ENCODE measurements at places on chromosomes 1 and 21.

DNA sequence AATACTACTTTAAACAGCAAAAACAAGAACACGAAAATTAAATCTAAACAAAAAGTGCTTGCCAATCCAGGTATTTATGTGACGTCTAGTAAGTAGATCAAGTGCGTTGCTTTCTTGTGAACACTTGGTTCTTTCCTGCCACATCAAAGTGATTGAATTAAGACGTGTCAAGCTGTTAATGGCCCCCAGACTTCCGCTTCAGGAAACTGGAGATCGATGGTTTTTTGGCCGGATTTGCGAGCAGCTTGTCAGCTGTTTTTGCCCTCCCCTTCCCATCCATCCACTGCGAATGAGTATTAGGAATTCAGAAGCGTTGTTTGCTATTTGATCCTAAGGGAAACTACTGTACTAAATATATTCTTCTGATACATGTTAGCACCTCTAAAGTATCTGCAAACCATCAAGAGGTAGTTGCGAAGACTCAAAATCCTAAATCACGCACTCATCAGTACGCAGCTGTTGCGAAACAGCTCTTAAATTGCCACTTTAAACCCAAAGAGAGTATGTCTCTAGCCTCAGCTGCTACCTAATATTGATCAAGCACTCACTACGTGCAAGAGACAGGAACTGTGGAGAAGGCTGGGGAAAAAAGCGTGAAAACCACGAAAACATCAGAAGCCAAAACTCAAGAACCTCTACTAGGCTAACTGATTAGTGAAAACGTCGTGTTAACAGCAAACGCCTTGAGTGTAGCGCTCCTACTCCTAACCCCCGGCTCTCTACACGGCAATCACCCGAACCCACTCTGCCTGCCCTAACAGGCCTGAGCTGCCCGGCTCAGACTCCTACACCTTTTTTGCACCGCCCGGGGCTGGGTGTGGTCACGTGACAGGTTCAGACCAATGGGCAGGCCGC is 473 bp upstream of the BRDT start:
- DNase-seq: no peak

DNA sequence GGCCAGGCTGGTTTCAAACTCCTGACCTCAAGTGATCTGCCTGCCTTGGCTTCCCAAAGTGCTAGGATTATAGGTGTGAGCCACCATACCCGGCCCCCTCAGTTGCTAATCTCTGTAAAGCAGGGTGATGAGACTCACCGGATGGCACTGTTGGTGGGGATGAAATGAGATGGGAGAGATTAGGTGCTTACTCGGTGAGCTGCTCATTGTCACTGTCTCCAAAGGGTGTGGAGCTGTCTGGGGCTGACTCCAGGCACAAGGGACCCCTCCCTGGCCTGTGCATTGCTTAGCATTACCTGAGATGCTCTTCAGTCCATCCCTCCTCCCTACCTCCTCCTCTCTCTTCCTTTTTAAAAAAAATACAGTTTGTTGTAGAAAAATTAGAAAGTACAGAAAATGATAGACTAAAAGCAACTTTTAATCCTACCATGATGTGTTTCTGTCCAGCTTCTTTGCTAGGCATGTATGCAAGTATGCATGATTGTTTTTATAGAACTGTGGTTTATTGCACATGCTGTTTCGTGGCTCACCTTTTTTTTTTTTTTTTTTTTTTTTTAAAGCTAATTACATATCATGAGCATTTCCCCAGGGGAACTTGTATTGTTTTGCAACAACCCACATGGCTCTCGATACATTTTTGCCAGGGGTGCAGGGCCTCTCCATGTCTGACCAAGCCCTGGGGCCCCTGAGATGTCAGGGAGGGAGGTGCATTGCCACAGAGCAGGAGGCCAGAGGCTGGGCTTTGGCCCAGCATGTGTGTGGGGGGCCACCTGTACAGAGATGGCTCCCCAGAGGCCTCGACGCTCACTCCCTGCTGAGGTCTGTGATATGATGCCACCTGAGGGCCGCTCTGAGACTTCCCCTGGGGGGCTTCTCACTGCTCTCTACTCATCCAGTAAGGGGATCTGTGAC is 55.4 kb downstream of the ARHGEF10L start:
- no peak for DNase-seq

DNA sequence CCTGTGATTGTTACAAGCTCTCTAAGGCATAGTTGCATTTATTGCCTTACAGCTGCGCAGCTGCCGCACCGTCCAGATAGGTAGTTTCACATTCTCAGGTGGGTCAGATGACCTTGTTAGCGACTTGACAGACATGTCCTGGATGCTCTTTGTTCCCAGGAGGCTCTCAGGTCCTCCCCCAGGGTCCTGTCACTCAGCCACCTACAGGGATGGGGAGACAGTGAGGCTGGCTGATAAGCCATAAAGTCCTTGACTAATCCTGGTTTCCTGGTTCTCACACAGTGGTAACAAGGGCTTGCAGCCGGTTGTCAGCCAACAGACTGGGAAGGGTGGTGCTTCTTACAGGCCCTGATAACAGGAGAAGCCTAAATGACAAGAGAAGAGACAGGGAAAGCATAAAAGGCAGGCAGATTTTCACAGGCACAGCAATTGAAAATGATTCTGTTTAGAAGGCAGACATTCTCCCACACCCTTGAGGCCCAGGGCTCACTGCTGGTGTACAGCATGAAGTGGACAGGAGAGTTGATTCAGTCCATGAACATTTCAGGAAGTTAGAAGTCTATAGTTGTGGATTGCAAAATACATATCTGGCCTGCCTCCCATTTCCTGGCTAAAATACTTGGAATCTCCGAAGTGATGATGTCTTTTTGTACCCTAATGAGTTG is 2.9 kb downstream of the ARF1 start:
- no peak for DNase-seq

DNA sequence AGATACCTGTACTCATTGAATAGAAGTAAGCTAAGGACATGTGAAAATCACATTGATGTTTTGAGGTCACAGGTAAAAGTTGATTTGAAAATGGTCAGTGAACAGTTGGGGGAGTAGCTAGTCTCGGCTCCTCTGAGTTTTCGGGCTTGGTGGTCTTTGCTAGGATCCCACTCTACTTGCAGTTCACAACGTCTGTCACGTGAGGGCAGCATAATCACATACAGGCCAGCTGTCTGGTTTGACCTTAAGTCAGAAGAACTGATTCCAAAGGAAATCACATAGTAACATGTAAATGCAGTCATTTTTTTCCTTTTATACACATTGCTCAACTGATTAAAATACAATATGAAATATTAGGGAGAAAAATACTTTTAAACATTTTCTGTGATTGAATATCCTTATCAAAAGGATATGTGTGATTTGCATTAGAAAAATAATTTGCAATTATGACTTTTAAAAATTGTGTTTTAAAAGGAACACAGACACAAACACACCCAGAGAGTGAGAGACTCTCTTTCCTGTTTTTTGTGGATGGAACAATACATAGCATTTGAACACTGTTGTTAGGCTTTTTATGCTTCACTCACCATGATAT is 21.8 kb upstream of the PDC start:
- no peak for DNase-seq

GRCh38 chr21:36656138-36656537 is 42.8 kb upstream of the SIM2 start:
- no peak for DNase-seq

GRCh38 chr1:162026881-162027280 is 3.2 kb upstream of the OLFML2B start:
- DNase-seq: no peak

- no peak for DNase-seq
Observed at GRCh38 chr1:110874324-110875215, 1.6 kb downstream of the CD53 start.

DNA sequence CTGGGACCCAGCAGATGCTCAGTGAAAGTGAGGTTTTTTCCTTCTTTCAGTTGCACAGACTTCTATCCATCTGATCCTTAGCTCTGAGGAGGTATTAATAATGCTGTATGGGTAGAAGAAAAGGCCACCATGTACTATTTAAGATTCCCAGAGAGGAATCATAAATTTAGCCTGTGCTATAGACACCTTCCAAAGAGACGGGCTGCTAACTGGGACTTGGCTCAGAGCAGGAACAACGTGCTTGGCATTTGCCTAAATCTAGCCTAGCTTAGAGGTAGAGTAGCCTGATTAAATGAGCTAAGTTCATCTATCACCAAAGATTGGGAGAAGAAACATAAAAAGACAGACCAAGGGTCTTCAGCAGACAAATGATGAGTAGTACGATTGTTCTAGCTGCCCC is 176.9 kb upstream of the BEND5 start:
- no peak for DNase-seq

DNA sequence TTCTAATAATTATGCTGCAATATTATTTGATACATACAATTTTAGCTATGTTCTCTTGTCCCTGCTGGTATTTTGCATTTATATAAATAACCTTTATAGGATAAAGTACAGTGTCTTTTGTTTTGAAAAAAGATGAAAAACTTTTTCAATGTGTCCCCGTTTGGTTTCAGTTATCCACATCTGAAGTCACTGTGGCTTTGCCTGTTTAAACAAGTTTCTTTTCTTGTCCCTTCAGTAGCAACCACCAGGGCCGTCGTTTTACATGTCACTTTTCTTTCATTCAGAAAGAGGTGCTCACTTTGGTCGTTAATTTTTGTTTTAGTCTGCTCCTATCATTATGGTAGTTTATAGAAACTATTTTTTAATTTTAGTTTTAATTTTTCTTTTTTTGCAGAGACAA is 41.4 kb downstream of the RABGAP1L start:
- DNase-seq: no peak

- DNase-seq: no peak
Observed at GRCh38 chr1:14625572-14625971, 27.1 kb downstream of the KAZN start.

- DNase-seq: peak; percentile 9
Observed at GRCh38 chr1:204041232-204041767, 31.6 kb upstream of the SOX13 start.

GRCh38 chr1:39890273-39890672 is 7.0 kb upstream of the TRIT1 start:
- no peak for DNase-seq

GRCh38 chr1:15276691-15277446 is 29.8 kb downstream of the FHAD1 start:
- no peak for DNase-seq

DNA sequence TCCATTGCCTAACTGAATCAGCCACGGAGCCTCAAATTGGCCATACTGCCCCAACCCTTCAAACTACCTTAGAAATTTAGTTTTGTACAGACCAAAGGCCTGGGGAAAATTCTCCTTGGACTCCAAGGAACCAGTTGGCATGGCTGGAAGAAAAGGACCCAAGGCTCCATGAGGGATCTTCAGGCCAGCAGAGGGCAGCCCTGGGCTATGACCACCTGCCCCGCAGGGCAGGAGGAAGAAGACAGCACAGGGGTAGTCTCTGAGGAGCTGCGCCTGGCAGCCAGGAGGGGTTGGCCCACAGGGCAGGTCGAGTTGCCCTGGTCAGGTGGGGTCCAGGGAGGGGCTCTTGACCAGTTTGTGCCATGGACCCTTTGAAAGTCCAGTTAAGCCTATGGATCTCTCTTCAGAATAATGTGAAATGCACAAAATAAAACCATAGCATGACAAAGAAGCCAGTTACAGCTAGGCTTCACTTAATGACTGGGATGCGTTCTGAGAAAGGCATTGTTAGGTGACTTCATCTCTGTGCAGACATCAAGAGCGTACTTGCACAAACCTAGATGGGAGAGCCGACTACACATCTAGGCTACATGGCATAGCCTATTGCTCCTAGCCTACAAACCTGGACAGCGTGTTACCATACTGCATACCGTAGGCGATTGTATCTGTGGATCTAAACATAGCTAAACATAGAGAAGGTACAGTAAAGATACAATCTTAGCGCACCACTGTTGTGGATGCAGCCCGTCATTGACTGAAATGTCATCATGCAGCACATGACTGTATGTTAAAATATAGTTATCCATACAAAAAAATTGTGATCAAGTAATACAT is 26.1 kb downstream of the CACNA1S start:
- no peak for DNase-seq

- DNase-seq: no peak
Observed at GRCh38 chr21:37907076-37907475, 9.2 kb downstream of the KCNJ6 start.

DNA sequence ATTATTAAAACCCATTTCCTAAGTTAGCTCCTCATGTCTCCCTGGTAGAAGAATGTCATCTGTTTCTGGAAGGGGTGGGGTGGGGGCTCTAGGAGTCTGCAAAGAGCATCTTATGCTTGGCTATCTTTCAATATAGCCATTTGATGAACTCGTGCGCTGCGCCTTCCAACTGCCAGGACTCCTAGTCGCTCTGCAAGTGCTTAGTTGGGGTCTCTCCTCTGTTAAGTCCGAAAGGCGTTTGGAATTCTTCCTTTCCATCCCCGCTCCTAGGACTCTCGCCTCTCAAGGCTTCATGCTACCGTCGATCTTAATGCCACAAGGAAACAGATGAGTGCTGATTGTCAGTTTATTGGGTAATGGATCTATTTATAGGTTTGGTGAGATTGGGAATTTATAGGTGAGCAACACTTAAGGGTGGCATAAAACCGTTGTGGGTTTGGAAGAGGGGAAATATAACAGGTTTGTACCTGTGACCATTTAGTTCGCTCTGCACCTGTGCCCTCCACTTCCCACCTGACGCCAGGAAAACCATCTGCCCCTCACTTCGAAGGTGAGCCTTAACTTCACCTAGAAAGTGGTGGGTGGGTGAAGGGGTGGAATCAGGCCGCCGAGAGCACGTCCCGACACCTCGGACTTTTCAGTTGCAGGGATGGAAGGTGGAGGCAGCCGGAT is 1.1 kb downstream of the KCNH1 start:
- DNase-seq: no peak

- no peak for DNase-seq
Observed at GRCh38 chr1:3594706-3595377, 16.5 kb downstream of the MEGF6 start.

DNA sequence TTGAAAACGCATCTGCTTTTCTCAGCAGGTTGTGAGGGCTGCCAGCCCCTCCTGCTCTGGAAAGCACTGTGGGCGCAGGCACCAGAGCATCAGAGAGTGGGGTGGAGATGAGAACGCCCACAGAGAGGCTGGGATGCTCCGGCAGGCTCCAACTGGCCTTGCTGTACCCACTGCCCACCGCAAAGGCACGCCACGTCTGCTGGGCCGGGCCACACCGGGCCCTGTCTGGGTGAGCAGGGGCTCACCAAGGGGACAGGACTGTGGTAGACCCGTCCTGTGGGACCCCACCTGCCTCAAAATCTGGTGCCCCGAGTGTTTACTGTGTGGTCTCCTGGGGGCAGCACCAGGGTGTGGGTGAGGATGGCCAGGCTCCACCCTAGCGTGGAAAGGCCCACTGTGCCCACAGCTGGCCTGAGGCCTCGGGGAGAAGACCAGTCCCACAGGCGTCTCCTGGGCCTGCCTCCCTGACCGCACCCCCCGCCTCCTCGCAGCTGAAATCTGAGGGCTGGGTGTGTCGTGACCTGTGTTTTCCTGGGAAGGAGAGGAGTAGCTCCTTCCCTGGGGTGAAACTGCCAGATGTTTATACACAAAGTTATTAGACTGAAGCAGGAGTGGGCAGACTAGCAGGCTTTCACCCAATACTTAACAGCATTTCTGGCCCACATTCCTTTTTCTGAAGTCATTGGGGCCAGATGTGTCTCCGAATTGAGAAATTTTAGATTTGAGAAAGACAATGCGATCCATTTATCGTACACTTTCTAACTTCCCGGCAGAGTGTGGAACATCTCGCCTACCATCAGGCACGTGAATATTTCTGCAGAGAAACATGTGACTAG is 53.8 kb downstream of the STUM start:
- DNase-seq: no peak

All from thoracic aorta (tissue), 2 donors.